Activated naive CD4-positive, alpha-beta T cell (primary cell): ENCODE measurements at places on chromosomes 12 and 14.

GRCh38 chr12:64669270-64669842 is 59.1 kb downstream of the RASSF3 start:
- DNase-seq = no peak

DNA sequence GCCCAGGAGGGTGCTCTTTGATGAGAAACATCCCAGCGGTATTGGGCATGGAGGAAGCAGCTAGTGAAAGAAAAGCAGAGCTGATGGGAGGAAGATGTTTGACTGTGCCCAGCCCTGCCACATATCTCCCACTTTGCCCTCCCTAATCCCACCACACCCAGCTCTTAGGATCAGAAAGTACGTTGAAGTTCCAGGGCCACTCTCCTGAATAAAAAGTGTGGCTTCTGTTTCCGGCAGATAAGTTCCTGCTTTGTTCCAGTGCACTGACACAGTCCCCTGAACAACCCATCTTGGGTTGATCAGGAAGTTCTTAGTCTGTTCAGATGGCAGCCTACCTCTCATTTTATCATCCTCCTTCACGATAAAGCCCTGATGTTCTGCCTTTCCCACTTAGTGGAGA is 16.5 kb downstream of the TPCN1 start:
- no peak for DNase-seq

GRCh38 chr14:50333014-50333509 is 20.9 kb downstream of the DMAC2L start:
- no peak for DNase-seq

DNA sequence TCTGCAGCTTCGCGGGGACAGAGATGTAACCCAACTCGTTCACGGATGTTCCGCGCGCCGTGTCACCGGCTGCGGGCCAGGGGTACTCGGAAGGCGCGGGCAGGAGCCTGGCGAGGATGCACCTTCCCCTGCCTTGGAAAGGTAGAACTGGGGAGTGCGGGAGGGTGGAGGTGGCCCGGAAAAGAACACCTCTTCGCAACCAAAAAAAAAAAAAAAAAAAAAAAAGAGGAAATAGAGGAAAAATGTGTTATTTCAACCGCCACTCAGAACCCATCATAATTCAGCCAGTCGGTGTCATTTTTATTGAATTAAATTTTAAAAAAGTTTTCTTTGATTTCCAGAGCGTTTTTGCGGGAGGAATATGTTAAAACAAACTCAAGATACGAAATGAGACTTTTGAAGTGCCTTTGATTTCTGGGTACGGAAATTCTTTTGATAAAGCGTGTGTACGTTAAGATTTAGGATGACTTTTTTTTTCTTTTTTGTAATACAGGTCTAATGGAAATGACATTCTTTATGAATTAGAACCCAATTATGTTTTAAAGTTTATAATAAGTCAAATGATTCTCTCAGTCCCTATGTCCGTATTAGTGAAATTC is 8.9 kb downstream of the CDKN1B start:
- no peak for DNase-seq

- no peak for DNase-seq
Measured at GRCh38 chr12:22410486-22410885, 76.0 kb upstream of the ST8SIA1 start.

DNA sequence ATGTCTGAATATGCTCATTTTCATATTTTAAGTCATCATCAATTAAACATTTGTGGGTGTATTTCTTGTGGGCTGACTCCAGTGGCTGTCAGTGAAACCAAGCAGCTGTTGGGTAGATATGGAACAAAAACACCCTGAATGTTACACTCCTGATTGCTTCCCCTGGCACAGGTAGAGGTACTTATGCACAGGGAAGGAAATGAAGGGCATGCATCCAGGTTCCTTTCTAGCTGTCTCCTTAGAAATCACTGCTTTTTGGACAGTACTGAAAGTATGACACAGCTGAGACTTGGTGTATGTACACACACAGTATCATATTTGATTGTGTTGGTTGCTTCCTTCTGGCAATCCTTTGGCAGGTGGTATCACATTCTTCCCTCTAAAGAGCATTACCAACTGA is 1006.7 kb downstream of the DIO2 start:
- no peak for DNase-seq

- no peak for DNase-seq
Measured at GRCh38 chr14:77554816-77555599, 56.4 kb upstream of the ISM2 start.
